Transverse colon (tissue), 4 donors: ENCODE measurements at places on chromosomes 6 and 20. TPM values are rescaled to one million over a fixed set of nuclear protein-coding genes. Genes with fewer than 3 reads are reported as not detected.

BMP7 gene
- not detected for total RNA-seq

- no peak for DNase-seq
These were observed 212.9 kb downstream of the PLCB4 start for GRCh38 chr20:9281803-9282202.

GRCh38 chr6:29916741-29917140, 25.6 kb upstream of the HLA-A start:
- DNase-seq = no peak

DNA sequence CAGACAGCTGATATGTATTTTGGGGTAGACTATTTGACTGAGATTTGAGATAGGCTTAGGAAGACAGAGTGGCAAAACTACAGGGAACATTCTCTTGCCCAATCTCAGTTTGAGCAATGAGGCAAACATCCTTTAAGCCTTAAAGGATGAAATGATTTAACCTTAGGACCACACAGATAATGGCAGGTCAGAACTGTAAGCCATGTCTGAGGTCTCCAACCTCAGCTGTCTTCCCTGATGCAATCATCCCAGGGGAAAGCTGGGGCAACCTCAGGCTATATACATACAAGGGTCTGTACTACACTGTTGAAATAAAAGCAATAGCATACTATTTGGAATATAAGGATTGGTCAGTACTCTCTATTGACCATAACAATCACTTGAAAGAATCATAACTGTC, 83.8 kb upstream of the NUP153 start:
- DNase-seq = no peak

DNA sequence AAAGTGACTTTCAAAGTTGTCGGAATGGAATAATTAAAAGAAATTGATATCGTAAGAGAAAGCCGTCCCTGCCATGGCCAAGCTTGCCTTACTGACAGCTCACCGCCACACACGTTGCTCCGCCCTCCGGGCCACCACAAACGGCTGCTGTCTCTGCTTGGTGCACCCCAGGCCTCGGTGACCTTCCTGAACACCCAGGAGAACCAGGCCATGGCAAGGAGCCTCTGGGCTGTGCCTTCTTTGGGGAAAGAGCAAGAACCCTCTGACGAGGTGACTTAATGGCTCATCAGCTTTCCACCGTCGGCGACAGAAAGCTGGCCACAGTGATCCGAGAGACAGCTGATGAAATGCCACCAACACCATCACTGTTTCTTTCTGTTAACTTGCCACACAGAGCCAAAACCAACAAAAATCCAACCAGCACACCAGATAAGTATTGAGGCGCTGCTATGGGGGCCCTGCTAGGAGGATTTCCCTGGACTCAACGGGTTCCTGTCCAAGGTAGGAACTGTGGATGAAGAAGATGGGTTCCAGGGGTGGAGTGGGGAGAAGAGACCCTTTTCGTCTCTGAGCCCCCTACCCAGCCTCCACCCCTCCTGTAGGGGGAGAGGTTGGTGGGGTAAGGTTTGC, 61.4 kb downstream of the NPEPL1 start:
- no peak for DNase-seq

ANGPT4 gene
- total RNA-seq = not detected

DNA sequence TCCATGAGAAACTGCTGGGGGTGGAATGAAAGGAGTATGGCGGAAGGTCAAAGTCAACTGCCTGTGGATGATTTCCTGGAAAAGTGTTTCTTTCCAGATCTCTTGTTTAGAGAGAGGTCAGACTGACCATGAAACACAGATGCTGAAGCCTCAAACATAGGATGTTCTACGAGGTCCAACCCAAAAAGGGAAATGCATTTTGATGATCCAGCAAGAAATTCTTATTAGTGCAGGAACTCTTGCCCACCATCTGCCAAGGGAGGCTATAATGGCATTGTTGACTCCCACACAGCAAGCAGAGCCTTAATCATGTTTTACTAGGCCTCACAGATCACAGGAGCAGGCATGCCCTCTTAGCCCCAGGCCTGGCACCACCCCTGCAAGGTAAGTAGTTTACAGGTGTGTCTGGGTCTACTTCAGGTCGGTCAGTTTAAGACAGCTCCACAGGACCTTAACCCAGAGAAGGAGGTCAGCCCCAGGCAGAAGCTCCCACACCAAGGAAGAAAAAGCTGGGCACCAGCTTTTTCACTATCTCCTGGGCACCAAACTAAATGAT, 67.6 kb upstream of the CNKSR3 start:
- no peak for DNase-seq

RFX6 gene
- 1.1 TPM for total RNA-seq

- no peak for DNase-seq
These were observed at the start of gene PDYN for GRCh38 chr20:1993986-1994385. Gene PDYN, minus strand, starts transcription at chr20:1994058. Its CDS starts 10,974 bp downstream, at chr20:1983084.

GRCh38 chr6:158043586-158044524, 62.2 kb downstream of the SYNJ2 start:
- peak; percentile 64 for DNase-seq

GTF2H4 gene
- 44.5 TPM for total RNA-seq

DNA sequence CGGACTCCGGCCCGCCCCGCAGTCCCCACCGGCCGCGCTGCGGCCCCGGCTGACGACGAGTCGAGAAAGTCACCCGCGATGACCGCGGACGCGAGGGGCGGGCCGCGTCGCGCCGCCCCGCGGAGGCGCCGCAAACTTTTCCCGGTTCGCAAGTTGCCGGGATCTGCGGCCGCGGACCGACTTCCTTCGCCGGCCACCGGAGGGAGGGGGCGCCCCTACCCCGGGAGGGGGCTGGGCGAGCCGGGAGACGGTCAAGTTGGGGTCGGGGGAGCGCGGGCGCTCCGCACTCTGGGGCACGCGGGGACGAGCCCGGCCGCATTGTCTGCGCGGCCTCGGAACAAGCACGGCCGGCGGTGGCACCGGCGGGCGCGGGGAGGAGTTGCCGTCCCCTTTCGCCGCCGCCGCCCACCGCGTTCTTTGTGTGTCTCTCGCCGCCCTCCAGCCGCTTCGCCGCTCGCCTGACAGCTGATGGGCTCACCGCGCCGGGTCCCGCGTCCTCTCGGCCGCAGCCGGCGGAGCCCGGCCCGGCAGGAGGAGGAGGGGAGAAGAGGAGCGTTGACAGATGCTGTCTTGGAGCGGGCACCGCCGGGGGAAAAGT, 131.6 kb downstream of the OGFRL1 start:
- peak; percentile 13 for DNase-seq

RAET1E gene
- not detected for total RNA-seq

DNA sequence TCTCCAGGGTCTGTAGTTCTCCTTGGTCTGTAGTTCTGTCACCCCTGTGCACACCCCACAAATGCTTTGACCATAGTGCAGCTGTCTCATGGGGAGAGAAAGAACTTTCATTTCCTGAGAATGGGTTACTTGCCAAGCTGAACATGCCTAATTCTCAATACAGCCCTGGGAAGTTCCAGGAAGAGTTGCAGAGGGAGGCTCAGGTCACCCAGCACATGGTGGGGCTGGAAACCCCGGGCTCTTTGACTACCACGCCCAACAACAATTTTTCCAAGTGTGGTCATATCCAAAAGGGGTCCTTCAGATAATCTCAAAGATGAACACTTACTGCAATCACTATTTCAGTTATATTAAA, 2.2 kb upstream of the PTPRA start:
- no peak for DNase-seq

DNA sequence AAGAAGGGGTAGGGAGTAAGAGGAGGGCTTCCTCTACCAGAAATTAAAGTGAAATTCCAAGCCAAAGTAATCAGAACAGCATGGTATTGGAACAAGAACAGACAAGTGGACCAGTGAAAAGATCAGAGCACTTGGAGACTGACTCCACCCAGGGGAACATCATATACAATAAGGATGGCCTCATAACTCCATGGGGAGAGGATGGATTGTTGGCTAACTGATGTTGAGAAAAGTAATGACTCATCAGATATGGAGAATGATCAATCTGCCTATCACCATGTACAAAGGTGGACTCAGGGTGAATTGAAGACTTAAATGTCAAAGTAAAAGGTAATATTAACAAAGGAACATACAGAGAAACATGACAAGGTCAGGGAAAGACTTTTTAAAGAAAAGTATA, 12.8 kb downstream of the SLC22A3 start:
- no peak for DNase-seq

GRCh38 chr6:170034294-170034693, 256.6 kb downstream of the DLL1 start:
- peak; percentile 1 for DNase-seq

HDGFL1 gene
- total RNA-seq = not detected

CD93 gene
- total RNA-seq = 6.4 TPM

COL21A1 gene
- total RNA-seq = 1.9 TPM

- no peak for DNase-seq
These were observed 6.1 kb downstream of the JAG1 start for GRCh38 chr20:10667560-10668167.

- DNase-seq = no peak
These were observed 126.3 kb downstream of the HIVEP1 start for GRCh38 chr6:12138381-12138780.

SCRT2 gene
- total RNA-seq = not detected

- no peak for DNase-seq
These were observed 77.4 kb upstream of the HDDC2 start for GRCh38 chr6:125379174-125379573.

- no peak for DNase-seq
These were observed 8.4 kb downstream of the CAGE1 start for GRCh38 chr6:7381092-7381491.

DNA sequence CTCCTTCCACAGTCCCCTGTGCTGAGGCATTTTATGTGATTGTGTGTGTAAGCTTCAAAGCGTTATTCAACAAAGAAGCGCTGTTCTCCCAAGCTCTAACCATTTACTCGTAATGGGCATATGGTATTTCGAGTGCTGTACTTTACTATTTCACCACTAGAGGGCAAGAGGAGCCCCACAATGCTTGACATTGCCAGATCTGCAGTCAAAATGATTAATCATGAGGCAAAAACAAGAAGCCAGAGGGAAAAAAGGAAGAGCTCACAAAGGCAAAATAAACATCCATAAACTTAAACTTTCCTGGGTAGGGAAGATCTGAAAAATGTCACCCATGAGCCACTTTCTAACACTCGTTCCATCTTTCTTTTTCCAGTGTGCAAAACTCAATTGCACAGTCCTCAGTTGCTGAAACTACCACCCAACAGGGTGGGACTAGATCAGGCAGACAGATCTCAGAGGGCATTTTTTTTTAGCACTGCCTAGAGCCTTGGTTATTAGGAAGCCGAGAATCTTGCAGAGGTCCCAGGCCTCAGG, 215.0 kb upstream of the PLCB4 start:
- DNase-seq = no peak

BANF2 gene
- total RNA-seq = not detected

FAM162B gene
- total RNA-seq = 0.48 TPM

GRCh38 chr6:132865364-132865763, 51.0 kb downstream of the RPS12 start:
- no peak for DNase-seq

MYT1 gene
- not detected for total RNA-seq

DNA sequence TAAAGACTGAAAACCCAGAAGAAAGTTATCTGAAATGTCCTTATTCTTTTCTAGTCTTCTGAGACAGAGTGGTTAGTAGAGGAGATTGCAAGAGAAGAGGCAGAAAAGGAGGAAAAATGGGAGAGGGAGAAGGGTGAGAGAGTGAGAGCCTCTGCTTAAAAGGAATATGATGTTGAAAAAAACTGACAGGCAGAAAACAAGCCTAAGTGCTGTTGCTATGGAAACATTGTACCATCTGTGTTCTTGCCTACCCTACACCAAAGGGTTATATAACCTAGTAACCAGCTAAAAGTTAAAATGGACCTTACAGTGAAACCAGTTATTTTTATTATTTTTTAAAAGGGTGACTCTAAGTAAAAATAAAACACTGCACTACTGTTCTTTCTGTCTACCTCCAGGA, 28.3 kb upstream of the SH3BGRL2 start:
- DNase-seq = no peak

GRCh38 chr6:129607581-129608186, 102.3 kb downstream of the ARHGAP18 start:
- no peak for DNase-seq

CYP21A2 gene
- total RNA-seq = 0.27 TPM

DNA sequence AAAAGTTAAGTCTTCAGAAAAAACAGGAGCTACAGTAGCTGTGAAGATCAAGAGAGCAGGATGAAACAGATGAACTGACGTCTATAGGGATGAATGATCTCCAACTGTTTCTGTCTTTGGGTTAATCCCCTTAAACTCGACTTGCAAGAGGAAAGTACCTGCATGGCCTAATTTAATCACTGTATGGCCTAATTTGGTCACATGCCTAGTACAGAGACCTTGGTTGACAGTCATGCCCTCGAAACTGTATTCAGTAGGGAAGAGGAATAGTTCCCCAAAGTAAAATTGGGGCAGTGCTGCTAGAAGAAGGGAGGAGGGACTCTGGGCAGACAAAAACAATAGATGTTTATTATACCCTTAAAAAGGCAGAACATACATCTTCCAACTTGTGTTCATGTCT, 10.0 kb upstream of the SMAP1 start:
- no peak for DNase-seq
